ENCODE measurements at places on chromosomes 4 and X.

GRCh38 chr4:126756050-126756829 is 876.5 kb upstream of the INTU start:
- no peak for DNase-seq

GRCh38 chrX:25204182-25204581 is 188.4 kb upstream of the ARX start:
- no peak for DNase-seq

DNA sequence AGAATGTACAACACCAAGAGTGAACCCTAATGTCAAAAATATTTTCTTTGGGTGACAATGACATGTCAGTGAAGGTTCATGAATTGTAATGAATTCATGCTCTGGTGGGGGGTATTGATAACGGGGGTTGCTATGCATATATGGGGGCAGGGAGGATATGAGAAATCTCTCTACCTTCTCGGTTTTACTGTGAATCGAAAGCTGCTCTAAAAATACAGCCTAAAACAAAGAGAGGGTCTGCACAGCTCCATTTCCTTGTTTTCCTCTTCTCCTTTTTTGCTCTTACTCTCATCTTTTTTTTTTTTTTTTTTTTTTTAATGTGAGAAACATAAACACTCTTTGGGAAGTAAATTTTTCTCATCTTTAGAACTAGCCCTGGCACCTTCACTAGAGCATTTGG is 85.8 kb downstream of the DCTD start:
- no peak for DNase-seq

- no peak for DNase-seq
Observed at GRCh38 chr4:177405508-177405907, 36.7 kb downstream of the AGA start.

- DNase-seq, result no peak
Observed at GRCh38 chr4:108889696-108890483, 127.0 kb upstream of the ETNPPL start.

GRCh38 chrX:17635231-17635630 is 102.1 kb upstream of the SCML1 start:
- DNase-seq, result no peak
